ENCODE measurements at places on chromosomes 4 and X.
A peak's percentile ranks its signal among the peaks of the same experiment; 100 is the strongest.

DNA sequence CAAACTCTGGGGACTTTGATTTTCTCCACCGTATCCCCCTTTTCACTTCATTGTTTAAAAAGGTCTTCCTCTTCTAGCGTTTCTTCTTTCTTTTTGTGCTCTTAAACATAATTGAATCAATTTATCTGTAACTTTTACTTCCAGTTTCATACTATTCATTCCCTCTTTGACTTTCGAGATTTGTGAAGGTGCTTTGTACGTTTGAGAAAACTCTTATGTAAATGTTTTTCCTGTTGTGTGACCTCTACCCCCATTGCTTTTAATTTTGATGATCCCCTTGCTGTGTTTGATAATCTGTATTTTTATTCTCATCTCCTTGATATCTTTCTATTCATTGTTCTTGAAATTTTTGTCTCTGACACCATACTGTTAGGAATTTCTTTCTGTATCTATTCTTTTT lies 4.8 kb downstream of the USP38 start:
- H3K27ac ChIP-seq: peak overlapping the region; percentile 89
- peaks cover 14% of the 10 kb centered on the region for H3K36me3 ChIP-seq
- peaks cover 34% of the 10 kb centered on the region for H3K4me1 ChIP-seq
- no peak for DNase-seq

- no peaks in the 10 kb centered on the region for H3K36me3 ChIP-seq
- H3K4me1 ChIP-seq: peaks cover 3% of the 10 kb centered on the region
- DNase-seq: no peak
- no peak overlapping the region for H3K27ac ChIP-seq
- H3K4me3 ChIP-seq: no peak overlapping the region
Observed at GRCh38 chrX:85569096-85569495, 189.6 kb upstream of the POF1B start.

DNA sequence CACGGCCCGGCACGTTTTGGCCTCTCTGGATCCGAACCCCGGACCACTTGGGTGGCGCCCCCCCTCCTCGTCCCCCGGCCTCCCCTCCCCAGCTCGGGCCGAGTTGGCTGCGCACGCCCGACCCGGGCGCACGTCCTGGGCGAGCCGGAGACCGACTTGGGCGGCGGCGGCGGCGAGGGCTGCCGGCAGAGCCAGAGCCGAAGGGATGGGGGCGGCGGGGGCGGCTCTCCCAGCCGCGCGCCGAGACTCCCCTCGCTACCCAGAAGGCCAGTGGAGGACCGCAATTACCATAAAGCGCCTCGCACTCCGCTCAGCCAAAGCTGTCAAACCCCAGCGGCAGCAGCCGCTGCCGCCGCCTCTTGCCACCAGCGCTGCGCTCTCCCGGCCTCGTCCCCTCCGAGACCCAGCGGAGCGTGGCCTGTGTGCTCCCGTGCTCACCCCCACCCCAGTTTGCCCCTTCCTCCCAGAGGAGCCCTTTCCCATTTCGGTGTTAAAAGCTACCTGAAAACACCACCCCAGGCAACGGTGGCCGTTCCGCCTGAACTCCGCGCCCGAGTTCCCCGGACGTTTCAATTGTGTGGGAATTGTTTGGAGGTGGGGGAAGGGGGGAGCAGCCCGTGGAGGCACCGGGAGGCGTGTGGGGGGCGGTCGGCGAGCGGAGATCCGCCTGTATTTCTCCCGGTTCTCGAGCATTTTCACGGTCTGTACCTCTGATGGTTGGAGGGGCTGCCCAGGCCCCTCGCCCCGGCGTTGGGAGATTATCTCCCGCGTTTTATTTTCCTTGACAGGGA lies 701 bp upstream of the BCOR start:
- H3K4me3 ChIP-seq: peak overlapping the region; percentile 93
- DNase-seq: peak; percentile 46
- no peaks in the 10 kb centered on the region for H3K27me3 ChIP-seq
- H3K4me1 ChIP-seq: peaks cover 14% of the 10 kb centered on the region

DNA sequence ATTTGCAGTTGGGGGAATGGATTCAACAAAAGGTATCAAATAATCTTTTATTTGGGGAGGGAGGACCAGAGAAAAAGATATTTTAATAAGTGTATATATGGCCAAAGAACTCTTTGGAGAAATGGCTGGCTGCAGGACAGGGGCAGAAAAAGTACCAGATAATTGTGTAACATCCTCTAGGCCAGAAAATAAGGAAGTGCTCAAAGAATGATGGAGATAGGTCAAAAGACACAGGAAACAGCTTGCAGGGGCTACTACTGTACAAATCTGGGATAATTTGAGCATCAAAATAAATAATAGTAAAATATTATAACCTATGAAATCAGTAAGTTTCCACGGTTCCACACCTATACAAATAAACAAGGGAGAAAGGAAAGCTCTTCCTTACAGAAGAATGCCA lies 34.8 kb downstream of the KLHL5 start:
- DNase-seq: no peak
- H3K4me3 ChIP-seq: no peak overlapping the region
- no peak overlapping the region for H3K27ac ChIP-seq
- H3K4me1 ChIP-seq: peaks cover 4% of the 10 kb centered on the region

GRCh38 chrX:154420402-154420756 lies 8.1 kb upstream of the ATP6AP1 start:
- H3K27ac ChIP-seq: no peak overlapping the region
- no peaks in the 10 kb centered on the region for H3K27me3 ChIP-seq
- no peak overlapping the region for H3K4me3 ChIP-seq
- H3K36me3 ChIP-seq: peaks cover under 1% of the 10 kb centered on the region
- H3K4me1 ChIP-seq: peaks cover 7% of the 10 kb centered on the region
- no peak for DNase-seq

GRCh38 chrX:131746491-131746968 lies 202.7 kb downstream of the OR13H1 start:
- H3K4me3 ChIP-seq: no peak overlapping the region
- H3K27ac ChIP-seq: no peak overlapping the region
- DNase-seq: no peak
- H3K27me3 ChIP-seq: no peaks in the 10 kb centered on the region
- no peaks in the 10 kb centered on the region for H3K4me1 ChIP-seq
- H3K36me3 ChIP-seq: no peaks in the 10 kb centered on the region

GRCh38 chr4:10730590-10730989 lies 46.0 kb upstream of the CLNK start:
- no peak for DNase-seq
- peaks cover 53% of the 10 kb centered on the region for H3K4me1 ChIP-seq
- peaks cover 5% of the 10 kb centered on the region for H3K36me3 ChIP-seq
- H3K27me3 ChIP-seq: peaks cover 2% of the 10 kb centered on the region
- H3K27ac ChIP-seq: no peak overlapping the region

DNA sequence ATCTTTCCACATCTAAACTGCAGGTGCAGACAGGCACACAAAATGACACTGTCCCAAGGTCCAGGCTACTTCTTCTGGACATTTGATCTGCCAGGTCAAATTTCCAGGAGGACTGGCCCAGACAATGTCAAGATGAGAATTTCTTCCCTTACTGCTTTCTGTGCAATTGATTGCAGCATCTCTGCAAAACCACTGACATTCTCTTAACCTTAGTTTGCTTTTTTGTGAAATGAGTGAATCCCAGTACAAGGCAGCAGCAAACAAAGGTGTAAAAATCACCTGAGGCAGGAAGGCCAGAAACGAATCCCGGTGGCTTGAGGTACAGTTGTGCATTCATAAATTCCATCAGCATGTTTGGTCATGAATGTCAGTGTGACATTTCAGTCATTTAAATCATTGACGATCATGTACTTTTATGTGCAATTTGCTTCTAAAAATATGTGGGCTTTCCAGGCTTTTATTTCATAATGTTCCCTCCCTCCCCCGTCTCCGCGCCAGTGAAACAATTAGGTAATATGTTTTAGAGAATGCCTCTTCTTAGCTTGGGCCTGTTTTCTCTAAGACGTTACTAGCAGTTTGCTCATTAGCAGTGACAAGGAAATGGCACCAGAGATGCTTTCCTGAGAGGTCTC lies 39.1 kb downstream of the NHS start:
- H3K4me3 ChIP-seq: no peak overlapping the region
- no peak for DNase-seq
- peaks cover 1% of the 10 kb centered on the region for H3K27me3 ChIP-seq
- H3K27ac ChIP-seq: no peak overlapping the region
- H3K4me1 ChIP-seq: no peaks in the 10 kb centered on the region
- no peaks in the 10 kb centered on the region for H3K36me3 ChIP-seq

DNA sequence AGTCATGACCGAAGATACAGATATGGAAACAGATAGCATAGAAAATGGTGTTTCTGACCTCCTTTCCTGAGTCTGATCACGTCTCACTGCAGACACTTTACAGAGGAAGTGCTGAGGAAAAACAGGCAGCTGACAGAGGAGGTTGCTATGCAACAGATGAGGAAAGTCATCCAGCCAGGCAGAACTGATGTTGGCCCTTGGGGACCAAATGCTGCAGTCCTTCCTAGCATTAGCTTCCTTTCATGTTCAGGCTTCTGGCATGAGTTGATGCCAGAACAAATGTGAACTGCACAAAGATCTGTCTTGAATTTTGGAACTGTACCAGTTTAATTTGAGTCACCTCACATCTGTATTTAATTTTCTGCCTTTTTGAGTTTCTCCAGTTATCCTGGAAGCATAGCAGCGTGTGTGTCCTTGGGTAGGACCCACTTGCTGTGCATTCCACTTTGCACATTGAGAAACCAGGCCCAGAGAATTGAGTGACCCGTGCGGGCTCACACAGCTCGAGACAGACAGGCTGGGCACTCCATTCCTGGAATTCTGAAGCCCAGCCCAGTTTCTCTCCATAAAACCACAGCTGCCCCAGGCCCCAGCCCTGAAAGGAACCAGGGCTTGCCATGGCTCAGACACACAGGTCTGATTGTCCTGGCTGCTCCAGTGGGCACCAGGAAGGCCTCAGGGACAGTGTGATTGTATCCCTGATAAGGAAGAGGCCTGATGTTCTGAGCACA lies 1.4 kb upstream of the MAGED1 start:
- H3K4me1 ChIP-seq: peaks cover 17% of the 10 kb centered on the region
- H3K4me3 ChIP-seq: no peak overlapping the region
- DNase-seq: no peak

DNA sequence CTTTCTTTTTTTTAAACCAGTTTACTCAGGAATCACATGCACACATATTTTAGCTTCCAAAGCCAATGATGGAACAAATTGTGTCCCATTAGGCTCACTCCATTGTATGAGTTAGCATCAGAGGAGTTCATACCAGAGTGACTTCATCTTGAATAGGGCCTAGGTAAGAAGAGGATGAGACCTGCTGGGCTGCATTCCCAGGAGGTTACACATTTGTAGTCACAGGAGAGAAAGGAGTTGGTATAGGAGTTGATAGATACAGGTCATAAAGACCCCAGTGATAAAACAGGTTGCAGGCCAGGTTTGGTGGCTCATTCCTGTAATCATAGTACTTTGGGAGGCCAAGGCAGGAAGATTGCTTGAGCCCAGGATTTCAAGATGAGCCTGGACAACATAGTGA lies 9.3 kb downstream of the PDGFRA start:
- no peak for DNase-seq
- H3K27me3 ChIP-seq: peaks cover 7% of the 10 kb centered on the region
- no peak overlapping the region for H3K4me3 ChIP-seq

- H3K27me3 ChIP-seq: peaks cover 28% of the 10 kb centered on the region
- H3K4me3 ChIP-seq: no peak overlapping the region
- DNase-seq: no peak
- H3K27ac ChIP-seq: no peak overlapping the region
- H3K36me3 ChIP-seq: peaks cover 4% of the 10 kb centered on the region
Observed at GRCh38 chr4:4377191-4377590, 9.7 kb upstream of the NSG1 start.
